ENCODE measurements at places on chromosomes 2 and 18. TPM values are rescaled to one million over a fixed set of nuclear protein-coding genes. Genes with fewer than 3 reads are reported as not detected.

SCLY gene
- 22.6 TPM for total RNA-seq

IL1F10 gene
- total RNA-seq: not detected

- no peak for DNase-seq
- H3K27me3 ChIP-seq: peaks cover 3% of the 10 kb centered on the region
- no peaks in the 10 kb centered on the region for H3K4me1 ChIP-seq
- H3K36me3 ChIP-seq: no peaks in the 10 kb centered on the region
- no peak overlapping the region for H3K27ac ChIP-seq
Measured at GRCh38 chr2:174802459-174802858, 38.2 kb upstream of the CHRNA1 start.

RTP5 gene
- total RNA-seq: 0.13 TPM

CCDC150 gene
- 12.1 TPM for total RNA-seq

GRCh38 chr2:111905990-111906735 is 7.8 kb downstream of the MERTK start:
- no peak overlapping the region for H3K27ac ChIP-seq
- DNase-seq: no peak
- no peaks in the 10 kb centered on the region for H3K36me3 ChIP-seq
- peaks cover 9% of the 10 kb centered on the region for H3K27me3 ChIP-seq
- peaks cover 14% of the 10 kb centered on the region for H3K4me1 ChIP-seq
- no peak overlapping the region for H3K4me3 ChIP-seq

DNAH7 gene
- total RNA-seq: not detected

DNA sequence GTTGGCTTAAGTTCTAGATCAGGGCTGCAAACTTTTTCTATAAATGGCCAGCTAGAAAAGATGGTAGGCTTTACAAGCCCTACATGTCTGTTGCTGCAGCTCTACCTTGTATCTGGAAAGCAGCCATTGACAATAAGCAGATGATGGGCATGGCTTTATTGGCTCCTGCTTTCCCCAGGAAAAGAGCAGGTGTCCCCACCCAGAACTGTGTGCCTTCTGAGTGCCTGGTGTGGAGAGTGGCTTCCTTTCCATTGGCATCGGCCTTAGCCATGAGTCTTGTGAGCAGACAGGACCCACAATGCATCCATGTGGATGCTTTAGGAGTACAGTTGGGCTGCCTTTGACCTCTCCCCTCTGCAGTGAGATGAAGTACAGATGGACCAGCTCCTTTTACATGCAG is 120.2 kb downstream of the CD8B2 start:
- H3K4me1 ChIP-seq: no peaks in the 10 kb centered on the region
- no peaks in the 10 kb centered on the region for H3K36me3 ChIP-seq

DNA sequence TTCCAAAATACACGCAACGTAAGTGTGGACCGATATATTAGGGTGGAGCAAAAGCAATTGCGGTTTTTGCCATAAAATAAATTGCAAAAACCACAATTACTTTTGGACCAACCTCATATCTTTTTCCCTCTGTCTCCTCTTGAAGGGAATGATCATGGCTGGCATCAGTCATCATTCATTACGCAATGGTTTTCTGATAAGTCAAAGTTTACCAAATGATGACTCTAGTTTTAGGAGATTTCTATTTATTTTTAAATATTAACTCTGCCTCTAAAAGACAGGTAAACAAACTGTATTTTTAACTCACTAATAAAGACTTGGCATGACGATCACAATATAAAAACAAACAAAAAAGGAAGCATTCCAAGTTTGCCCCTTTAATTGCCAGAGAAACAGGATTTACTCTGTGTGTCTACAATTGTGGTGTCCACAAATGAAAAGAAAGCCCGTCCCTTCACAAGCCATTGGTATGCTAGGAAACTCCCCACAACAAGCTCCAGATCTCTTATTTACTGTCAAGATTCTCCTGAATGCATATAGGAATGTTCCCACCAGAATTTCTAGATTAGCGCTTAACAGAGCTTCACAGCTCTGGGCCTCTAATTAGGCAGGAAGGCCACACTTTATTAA is 61.3 kb downstream of the IRS1 start:
- H3K27ac ChIP-seq: no peak overlapping the region
- no peaks in the 10 kb centered on the region for H3K27me3 ChIP-seq
- DNase-seq: no peak
- peaks cover 14% of the 10 kb centered on the region for H3K4me1 ChIP-seq

IL36G gene
- not detected for total RNA-seq

SOCS6 gene
- 2.1 TPM for total RNA-seq

DNA sequence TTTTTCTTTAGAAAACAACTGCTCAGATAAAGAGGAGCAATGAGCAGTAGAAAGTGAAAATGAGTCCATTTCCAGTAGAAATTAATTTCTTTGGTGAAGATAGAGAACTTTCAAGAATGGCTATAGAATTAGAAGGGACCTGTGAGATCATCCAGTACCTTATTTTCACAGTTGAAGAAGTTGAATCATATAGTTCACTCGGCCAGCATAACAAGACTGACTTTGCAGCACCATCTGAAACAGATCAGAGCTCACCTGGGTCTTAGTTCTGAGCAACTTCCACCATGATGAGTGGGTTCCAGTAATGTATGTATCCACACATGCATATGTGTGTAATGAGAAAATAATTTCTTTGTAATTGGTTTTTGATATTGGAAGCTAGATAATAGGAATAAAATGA is 58.6 kb downstream of the CERS6 start:
- H3K36me3 ChIP-seq: no peaks in the 10 kb centered on the region
- no peaks in the 10 kb centered on the region for H3K4me1 ChIP-seq

GRCh38 chr2:67797801-67798540 is 264.8 kb downstream of the C1D start:
- H3K36me3 ChIP-seq: no peaks in the 10 kb centered on the region
- no peak overlapping the region for H3K27ac ChIP-seq
- no peak overlapping the region for H3K4me3 ChIP-seq
- no peaks in the 10 kb centered on the region for H3K4me1 ChIP-seq
- peaks cover 2% of the 10 kb centered on the region for H3K27me3 ChIP-seq

- no peaks in the 10 kb centered on the region for H3K36me3 ChIP-seq
- no peaks in the 10 kb centered on the region for H3K4me1 ChIP-seq
- no peak overlapping the region for H3K27ac ChIP-seq
Measured at GRCh38 chr2:19140463-19141208, 217.8 kb downstream of the OSR1 start.

- H3K4me1 ChIP-seq: no peaks in the 10 kb centered on the region
- no peaks in the 10 kb centered on the region for H3K36me3 ChIP-seq
- H3K27ac ChIP-seq: no peak overlapping the region
Measured at GRCh38 chr2:133941666-133942065, 312.2 kb upstream of the MGAT5 start.

IRS1 gene
- 7.2 TPM for total RNA-seq

M1AP gene
- not detected for total RNA-seq

DNA sequence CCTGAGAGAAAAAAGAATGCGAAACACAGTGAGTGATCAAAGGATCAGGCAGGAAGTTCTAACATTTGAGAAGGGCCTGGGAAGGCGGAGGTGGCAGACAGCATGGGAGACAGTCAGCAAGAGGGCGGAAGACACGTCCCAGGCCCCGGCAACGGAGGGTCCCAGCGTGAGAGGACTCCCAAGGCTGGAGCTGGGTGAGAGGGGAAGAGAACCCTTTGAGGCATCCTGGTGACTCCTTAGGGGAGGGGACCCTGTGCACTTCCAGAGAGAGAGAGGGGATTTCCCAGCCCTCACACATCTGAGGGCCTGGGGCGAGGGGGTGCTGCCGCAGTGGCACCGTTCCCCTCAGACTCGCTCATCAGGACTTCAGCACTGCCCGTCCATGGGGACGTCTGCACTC is 133.4 kb downstream of the RTP5 start:
- no peak for DNase-seq
- no peaks in the 10 kb centered on the region for H3K27me3 ChIP-seq
- H3K4me3 ChIP-seq: no peak overlapping the region
- peaks cover 5% of the 10 kb centered on the region for H3K36me3 ChIP-seq
- H3K27ac ChIP-seq: no peak overlapping the region

PARD3B gene
- 0.23 TPM for total RNA-seq

DNA sequence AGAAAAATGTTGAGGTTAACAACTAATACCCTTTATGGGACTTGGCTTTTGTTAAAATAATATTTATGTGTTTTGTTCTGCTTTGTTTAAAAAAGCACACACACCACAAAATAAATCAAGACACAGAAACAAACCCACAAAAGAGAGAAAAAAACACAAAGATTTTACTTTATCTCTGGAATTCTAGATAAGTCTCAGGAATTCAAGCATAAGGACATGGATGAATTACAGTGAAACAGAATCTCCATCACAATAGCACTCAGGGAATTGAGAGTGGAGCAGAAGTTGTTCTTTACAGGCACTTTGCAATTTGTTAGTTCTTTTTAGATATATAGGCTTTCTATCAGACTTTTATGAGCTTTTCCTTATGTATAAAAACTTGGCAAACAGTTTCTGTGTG is 360.9 kb upstream of the ZC3H15 start:
- H3K4me3 ChIP-seq: no peak overlapping the region
- H3K4me1 ChIP-seq: no peaks in the 10 kb centered on the region
- H3K27me3 ChIP-seq: no peaks in the 10 kb centered on the region
- H3K36me3 ChIP-seq: no peaks in the 10 kb centered on the region

- H3K4me3 ChIP-seq: no peak overlapping the region
- H3K36me3 ChIP-seq: no peaks in the 10 kb centered on the region
- no peaks in the 10 kb centered on the region for H3K4me1 ChIP-seq
- DNase-seq: no peak
Measured at GRCh38 chr2:212712466-212712865, 173.9 kb upstream of the ERBB4 start.

- H3K27ac ChIP-seq: no peak overlapping the region
- H3K4me3 ChIP-seq: no peak overlapping the region
- H3K4me1 ChIP-seq: no peaks in the 10 kb centered on the region
- no peak for DNase-seq
- H3K36me3 ChIP-seq: no peaks in the 10 kb centered on the region
Measured at GRCh38 chr2:24466871-24467870, 23.9 kb upstream of the NCOA1 start.
